ENCODE measurements at places on chromosomes 4 and X.

DNA sequence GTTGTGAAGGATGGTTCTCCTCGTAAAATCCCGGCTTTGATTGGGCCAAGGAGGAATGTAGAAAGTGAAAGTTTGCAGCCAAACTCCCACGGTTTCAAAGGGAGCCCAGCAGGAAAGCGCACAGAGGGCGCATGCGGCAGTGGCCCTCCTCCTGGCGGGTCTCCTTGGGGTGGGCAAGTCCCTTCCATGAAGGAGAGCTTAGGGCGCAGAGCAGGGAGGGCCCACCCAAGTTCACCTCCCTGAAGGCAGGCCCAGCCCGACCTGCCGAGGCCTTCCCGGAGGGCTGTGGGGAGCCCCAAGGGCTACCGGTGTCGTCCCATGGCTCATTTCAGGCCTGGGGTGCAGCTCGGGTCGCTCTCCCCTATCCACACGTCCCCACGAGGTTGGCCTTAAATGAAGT is 2.0 kb downstream of the PDZD4 start:
- no peak for DNase-seq

GRCh38 chr4:13174001-13174400 is 310.1 kb downstream of the RAB28 start:
- no peak for DNase-seq

DNA sequence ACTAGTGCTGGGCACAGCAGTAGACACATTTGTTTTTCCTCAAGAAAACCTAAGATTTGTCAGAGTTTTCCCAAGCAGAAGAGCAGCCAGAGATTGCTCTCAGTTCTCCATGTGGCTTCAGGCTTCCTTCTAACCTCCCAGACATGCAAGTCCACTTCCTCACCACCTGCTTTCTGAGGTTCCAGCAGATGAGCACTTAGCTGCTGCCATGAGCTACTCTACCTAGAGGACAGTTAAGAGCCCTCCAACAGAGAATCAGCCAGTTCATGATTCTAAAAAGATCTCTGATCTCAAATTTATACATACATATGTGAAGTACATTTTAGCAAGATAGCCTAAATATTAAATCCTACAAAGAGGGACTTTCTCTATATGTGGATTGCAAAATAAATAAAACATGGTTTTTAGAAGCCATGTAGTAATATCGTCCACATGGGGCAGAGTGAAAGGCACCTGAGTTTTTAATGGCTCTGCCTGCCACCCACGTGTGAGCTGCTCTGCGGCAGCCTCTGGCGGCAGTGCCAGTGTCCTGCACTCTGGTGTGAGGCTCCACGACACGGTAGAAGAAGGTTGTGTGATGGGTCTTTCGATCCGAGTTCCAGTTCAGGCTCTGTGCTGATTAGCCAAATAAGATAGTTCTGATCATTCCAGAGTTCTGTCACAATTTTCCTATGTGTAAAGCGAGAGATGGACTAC is 10.3 kb downstream of the CYP4V2 start:
- DNase-seq, result peak; percentile 27

GRCh38 chr4:24657768-24658617 is 73.6 kb upstream of the DHX15 start:
- DNase-seq, result no peak

DNA sequence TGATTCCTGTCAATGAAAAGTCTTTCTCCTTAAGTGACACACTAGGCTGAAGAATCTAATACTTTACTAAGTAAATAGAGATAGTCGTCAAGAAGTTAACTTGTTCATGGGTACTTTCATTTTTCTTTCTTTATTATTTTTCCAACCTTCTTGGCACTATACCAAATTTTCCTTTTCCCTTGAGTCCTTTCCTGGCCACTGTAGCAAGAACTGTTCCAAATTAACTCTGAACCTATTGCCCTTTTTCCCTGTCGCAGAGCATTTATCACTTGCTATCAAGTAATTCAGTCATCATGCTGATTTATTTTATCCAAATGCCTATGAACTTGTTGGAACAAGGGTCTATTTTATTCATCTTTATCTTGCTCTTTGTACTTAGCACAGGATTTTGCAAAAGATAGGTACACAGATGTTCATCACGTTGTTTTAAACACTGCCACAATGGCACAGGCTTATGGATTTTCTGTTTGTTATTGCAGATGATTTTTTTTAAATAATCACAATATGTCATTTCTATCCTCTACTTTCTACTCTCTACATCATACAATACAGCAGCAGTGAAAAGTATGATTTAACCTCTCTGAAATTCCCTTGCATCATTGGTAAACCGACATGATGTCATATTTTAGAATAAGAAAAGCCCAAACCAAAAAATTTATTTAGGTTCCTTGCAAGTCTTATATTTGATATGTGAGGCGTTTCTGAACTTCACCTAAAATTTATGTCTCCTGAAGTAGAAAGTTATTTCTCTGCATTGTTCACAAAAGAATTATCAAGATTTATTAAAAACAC is 2352.3 kb downstream of the PCDH7 start:
- DNase-seq, result no peak

- DNase-seq, result no peak
Observed at GRCh38 chr4:175776217-175776616, 35.8 kb downstream of the GPM6A start.

- DNase-seq, result no peak
Observed at GRCh38 chrX:130680164-130681035, 222.6 kb downstream of the ENOX2 start.

DNA sequence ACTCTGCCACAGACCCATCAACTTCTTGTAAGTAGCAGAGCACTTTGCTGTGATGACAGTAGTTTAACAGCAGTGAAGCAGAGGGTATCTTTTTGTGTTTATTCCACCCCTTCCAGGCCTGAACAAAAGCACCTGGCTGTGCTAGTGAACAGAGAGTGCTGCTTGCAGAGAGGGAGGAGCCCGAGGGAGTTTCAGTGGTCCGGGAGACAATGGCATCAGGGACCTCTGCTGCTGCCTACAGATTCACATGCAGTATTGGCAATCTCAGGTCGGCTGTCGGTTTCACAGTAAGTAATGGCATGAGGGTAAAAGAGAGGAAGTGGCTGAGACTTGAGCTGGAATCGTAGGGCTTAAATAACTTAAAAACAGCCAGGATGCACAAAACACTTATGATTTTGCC is 755.8 kb downstream of the RPA4 start:
- no peak for DNase-seq

- DNase-seq, result no peak
Observed at GRCh38 chr4:155119006-155119405, 89.4 kb upstream of the NPY2R start.

GRCh38 chr4:121025540-121025939 is 46.8 kb downstream of the NDNF start:
- no peak for DNase-seq

DNA sequence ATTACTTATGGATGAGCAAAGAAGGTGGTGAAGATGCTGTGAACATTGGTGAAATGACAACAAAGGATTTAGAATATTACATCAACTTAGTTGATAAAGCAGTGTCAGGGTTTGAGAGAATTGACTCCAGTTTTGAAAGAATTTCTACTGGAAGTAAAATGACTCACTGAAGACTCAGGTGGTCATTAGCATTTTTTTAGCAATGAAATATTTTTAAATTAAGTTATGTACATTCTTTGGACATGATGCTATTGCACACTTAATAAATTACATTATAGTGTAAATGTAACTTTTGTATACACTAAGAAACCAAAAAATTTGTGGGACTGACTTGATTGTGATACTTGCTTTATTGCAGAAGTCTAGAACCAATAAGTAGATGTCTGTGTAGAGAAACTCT is 56.9 kb downstream of the USO1 start:
- no peak for DNase-seq

DNA sequence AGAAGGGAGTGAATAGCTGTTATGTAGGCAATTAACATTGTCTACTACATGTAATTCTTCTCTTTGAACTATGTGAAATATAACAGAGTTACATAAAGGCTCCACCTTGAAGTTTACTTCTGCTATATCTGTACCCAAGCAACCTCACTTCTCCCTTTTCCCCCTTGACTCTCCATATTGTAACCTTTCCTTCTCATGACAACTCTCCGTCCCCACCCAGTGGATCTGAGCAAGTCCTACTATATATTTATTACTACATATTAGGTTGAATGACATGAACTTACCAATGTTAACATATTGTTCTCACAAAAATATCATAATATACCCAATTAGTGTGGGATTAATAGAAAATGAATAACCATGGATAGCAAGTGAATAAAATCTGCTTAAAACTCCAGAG is 93.2 kb upstream of the ATP8A1 start:
- no peak for DNase-seq

GRCh38 chrX:122835886-122836285 is 348.2 kb upstream of the GRIA3 start:
- no peak for DNase-seq

GRCh38 chr4:83293305-83294046 is 8.9 kb upstream of the COQ2 start:
- no peak for DNase-seq

- DNase-seq, result no peak
Observed at GRCh38 chr4:182862141-182862875, 54.9 kb downstream of the DCTD start.

DNA sequence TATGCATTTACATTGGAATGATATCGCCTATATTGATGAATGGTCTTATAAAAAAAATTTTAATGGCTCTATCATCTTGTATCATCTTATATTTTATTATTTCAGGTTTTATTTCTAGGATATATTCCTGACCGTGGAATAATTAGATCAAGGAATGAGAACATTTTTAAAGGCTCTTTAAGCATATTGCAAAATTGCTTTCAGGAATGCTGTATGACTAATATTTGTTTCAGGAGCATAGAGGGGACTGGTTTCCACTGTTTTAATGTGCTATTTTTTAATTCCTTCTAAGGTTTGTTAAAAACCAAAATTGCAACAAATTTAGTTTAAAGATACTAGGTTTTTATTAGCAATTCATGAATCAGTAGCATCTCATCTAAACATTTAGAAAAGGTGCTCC is 120.2 kb downstream of the BMPR1B start:
- DNase-seq, result no peak

DNA sequence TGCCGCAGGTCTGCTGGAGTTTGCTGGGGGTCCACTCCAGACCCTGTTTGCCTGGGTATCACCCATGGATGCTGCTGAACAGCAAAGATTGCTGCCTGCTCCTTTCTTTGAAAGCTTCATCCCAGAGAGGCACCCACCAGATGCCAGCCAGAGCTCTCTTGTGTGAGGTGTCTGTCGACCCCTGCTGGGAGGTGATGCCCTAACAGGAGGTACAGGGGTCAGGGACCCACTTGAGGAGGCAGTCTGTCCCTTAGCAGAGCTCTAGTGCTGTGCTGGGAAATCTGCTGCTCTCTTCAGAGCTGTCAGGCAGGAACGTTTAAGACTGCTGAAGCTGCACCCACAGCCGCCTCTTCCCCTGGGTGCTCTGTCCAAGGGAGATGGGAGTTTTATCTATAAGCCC is 162.7 kb downstream of the NAF1 start:
- no peak for DNase-seq

DNA sequence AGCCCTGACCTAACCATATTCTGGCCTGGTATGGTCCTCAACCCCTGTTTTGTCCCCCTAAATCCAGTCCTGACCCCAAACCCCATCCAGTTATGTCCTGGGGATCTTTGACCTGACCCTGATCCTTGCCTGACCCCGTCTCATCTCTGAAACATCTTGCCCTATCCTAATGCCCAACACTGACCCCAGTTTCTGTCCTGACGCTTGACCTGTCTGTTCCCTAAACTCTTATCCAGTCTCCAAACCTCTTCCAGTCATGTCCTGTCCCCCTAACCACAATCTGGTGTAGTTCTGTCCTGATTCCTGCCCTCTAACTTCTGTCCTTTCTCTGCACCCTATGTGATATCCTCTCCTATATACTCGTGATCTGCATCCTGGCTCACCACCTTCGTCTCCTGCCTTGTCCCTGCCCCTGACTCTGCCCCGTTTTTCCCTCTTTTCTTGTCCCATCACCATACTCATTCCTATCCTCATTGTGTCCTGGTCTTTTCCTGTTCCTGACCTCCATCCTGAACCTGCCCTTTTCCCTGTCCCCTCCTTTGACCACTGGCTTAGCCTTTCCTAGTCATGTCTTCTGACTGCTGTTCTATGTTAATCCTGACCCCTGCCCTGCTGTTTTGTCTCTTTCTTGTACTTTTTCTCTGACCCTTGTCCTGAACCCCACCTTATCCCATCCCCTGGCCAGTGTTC is 4.6 kb upstream of the CCDC120 start:
- DNase-seq, result no peak

DNA sequence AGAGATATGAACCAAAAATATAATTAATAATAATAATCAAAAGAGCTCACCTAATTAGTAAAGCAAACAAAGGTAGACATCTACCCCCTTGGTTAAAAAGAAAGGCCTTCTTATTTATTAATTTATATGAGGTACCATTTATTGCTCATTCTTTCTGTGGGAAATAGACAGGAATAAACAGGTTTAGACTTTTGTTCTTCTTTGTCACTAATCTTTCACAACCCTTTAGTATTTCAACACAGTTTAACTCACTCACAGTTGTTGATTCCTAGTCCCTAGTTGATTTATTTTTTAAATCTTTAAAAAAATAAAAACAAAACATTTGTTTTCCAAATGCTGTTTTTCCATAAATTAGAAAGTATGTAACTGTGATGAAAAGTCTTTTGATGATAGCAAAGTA is 5.6 kb downstream of the PPARGC1A start:
- no peak for DNase-seq

DNA sequence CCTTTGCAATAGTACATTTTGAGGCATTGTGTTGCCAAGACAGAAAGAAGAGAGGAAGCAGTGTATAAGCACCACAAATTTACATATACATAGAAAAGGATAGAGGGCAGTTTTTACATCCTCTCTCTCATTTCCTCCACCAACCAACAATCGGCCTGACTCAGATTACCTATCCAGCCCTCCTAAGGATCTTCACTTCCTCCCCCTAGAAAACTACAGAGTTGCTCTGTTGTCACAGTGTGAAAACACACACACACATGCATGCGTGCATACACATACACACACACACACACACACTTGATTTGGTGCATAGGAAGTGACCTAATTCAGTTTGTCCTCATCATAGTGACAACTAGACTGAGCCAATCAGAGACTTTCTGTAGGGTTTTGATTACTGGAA is 98.8 kb upstream of the SPRY1 start:
- no peak for DNase-seq

- DNase-seq, result peak; percentile 17
Observed at GRCh38 chrX:74420196-74421035, 877 bp upstream of the SLC16A2 start.

DNA sequence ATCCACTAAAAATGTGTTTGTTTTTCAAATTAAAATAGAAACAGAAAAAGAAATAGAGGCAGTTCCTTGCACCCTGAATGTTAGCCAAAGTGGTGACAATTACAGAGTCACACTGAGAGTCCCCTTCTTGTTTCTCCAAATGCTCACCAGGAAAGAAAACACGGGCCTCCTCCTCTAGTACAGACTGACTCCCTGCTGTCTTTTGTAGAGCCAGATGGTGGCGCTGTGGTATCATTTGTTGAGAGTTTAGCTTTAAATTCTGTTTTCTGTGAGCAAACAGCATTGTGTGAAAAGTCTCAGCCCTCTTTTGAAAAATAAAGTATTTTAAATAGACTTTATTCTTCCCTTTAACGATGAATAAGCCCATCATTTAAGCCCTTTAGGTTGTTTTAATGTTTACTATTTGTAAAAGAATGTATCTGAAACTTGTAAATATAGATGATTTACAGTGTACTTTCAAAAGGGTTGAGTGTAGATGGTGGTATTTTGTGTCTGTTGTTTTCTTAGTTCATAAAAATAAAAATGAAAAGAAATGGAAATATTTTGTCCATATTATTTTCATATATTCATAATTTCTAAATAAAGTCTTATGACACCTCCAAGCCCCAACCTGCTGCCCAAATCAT is 36.9 kb upstream of the ATOH1 start:
- no peak for DNase-seq
